ENCODE measurements at places on chromosomes 12 and 14.

GRCh38 chr12:6607751-6608591 lies 792 bp upstream of the CHD4 start:
- DNase-seq, result peak; percentile 96

DNA sequence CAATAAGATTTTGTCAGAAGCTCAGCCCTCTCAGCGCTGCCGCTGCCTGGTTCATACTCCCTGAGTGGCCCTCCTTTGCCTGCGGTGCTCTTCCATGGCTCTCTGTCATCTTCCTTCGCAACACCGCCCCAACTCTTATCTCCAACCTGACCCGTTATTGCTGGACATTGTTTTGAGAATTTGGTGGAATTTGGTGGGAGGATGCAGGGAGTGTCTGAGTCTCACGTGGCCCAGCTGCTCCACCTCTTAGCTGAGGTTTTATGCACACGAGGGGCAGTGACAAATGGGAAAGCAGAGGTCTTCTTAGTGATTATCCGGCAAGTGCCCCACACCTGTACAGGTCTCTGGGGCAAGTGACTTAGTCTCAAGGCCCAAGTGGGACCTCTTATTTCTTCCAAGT lies 97.5 kb upstream of the RPH3A start:
- no peak for DNase-seq

- DNase-seq, result no peak
Observed at GRCh38 chr12:127779301-127780045, 487.5 kb upstream of the TMEM132C start.

- DNase-seq, result peak; percentile 28
Observed at GRCh38 chr12:67456431-67456901, 187.3 kb downstream of the CAND1 start.

DNA sequence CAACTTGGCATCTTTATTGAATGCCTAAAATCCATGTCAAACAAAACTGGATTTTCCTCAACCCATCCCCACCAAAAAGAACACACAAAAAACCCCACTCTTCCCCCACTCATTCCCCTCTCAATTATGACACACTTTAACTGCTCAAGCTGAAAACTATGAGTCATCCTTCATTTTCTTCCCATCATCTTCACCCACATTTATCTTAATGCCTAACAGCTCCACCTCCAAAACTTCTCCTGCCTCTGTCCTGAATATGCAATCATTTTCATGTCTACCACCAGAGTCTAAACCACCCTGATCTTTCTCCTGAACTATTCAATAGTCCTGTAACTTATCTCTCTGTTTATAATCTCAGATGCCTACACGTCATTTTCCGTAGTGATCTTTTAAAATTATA lies 239.7 kb downstream of the BCAT1 start:
- no peak for DNase-seq

DNA sequence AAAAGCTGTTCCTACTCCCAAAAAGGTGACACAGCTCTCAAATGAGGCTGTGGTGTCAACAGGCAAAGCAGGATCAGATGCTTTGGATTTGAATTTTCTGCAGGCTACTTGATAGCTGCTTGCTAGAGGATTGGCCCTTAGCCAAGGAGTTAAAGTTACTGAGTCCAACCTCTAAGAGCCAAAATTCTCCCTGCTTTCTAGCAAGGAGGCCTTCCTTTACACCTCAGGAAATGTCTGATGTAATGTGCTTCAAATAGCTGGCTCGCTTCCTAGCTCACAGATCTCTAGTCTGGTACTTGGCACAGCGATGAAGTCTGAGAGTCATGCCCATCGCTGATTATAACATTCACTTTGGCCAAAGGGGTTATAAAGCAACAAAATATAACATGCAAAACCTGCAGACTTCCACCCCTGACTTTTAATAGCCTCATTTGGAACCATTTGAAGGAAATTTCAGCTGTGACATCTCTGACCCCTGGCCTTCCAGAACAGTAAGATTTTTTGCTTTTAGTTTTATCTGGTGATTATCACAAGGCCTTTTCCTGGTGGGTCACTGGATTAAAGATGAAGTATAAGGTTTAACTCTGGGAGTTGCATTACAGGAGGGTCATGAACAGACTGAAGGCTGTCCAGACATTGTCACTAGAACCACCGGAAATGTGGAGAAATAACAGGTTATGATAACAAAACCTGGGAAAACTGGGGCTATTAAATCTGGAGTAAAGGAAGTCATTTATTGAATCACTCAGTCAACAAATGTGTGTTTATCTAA lies 189.7 kb downstream of the EPS8 start:
- no peak for DNase-seq

DNA sequence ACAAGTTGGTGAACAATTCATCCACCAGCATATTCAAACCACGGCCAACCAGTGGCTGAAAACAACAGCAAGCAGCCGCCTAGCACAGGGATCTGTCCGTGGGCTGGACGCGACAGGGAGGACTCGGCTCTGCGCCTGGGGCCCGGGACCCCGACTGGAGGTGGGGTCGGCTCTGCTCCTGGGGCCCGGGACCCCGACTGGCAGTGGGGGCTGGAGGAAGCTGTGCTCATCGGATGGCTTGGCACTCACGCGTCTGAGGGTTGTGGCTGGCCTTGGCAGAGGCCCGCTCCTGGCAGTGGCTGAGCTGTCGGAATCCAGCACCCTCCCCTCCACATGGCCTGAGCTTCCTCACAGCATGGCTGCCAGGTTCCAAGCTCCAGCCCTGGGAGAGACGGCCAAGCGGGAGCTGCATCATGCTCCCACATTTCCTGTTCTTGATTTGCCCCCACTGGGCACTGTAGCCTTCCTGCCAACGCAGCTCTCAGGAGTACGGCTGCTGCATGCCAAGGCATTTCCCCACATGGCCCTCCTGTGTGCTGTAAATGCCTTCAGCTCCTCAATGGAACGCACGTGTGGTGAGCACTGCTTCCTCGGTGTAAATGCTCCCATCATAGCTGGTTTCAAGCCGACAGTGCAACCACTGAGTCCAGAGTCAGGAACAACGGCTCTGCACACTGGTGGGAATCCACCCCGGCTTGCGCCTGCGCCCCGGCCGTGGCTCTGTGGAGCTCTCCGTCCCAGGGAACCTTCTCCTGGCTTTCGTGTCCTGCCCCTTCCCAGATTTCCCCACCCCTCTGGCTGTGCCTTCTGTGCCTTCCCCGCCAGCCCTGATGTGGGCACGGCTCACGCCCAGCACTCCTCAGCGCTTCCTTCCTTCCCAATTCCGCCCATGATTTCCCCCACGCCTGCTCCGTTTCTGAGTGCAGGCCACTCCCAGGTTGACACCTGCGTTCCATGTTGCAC lies 7.3 kb upstream of the GALNT9 start:
- no peak for DNase-seq

DNA sequence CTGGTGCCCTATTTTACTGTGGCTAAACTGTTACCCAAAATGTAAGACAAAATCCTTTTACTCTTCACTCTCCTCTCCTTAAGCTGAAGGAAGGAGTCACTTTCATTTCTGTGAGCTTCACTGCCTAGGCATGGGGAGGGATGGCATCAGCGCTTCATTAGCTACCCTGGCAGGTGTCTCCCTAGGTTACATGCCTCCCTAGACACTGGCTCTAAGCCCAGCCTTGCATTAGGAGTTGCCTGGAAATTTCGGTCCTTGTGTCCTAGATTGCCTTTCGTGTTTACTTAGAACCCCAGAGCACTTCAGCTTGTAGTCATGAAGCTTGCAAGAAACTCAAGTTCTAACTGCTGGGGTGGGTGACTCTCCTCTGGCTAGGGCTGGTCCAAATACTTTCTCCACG lies 520.5 kb upstream of the STXBP6 start:
- DNase-seq, result no peak

DNA sequence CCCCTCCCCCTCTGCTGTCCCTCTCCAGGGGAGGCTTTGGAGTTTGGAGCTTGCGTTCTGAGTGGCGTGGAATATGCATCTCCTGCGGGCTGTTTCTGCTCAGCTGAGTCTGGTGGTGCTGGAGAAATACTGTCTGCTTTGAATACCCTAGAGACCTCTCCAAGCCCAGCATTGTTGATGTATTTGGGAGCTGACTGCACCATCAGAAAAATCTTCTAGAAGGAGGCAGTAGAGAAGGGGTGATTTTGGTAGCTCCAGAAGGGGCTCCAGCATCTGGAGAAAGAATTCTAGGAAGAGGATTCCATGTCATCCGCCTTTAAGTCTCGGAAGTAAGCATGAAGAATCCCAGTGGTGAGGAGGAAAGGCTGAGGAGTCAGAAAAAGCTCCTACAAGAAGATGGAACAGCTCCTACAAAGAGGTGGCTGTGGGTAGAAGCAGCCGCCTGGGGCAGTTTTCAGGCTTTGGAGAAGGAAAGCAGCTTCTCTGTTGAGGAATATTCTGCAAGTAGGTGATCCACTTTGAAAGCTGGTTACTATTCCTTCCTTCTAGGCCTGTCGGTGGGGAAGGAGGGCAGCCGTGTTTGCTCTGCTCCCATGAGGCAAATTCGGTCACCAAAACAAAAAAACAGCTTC lies 9.7 kb downstream of the MLXIP start:
- no peak for DNase-seq

DNA sequence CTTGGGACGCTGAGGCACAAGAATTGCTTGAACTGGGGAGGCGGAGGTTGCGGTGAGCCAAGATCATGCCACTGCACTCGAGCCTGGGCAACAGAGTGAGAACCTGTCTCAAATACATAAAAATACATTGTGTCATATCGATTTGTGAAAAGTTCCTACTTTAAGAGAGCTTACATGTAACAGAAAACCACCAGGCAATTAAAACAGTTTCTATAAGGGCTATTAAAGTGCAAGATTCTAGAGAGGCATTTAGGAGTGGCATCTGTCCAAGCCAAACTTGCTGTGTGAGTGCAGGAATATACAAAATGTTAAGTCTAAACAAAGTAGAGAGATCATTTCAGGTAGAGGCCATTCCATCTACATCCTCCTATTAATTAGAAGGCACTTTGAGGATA lies 1.7 kb upstream of the NEK9 start:
- DNase-seq, result no peak
